ENCODE measurements at places on chromosomes 11 and 22. TPM values are rescaled to one million over a fixed set of nuclear protein-coding genes. Genes with fewer than 3 reads are reported as not detected.

- H3K36me3 ChIP-seq = peaks cover 33% of the 10 kb centered on the region
- H3K27ac ChIP-seq = peak overlapping the region; percentile 36
- H3K27me3 ChIP-seq = no peaks in the 10 kb centered on the region
- DNase-seq = no peak
- no peak overlapping the region for H3K4me3 ChIP-seq
These were observed 12.9 kb downstream of the CD59 start for GRCh38 chr11:33723238-33723881.

- H3K4me1 ChIP-seq = peaks cover 43% of the 10 kb centered on the region
- no peak overlapping the region for H3K4me3 ChIP-seq
- no peaks in the 10 kb centered on the region for H3K27me3 ChIP-seq
- peak; percentile 91 for DNase-seq
These were observed 113.1 kb upstream of the NNMT start for GRCh38 chr11:114183044-114183511.

DNA sequence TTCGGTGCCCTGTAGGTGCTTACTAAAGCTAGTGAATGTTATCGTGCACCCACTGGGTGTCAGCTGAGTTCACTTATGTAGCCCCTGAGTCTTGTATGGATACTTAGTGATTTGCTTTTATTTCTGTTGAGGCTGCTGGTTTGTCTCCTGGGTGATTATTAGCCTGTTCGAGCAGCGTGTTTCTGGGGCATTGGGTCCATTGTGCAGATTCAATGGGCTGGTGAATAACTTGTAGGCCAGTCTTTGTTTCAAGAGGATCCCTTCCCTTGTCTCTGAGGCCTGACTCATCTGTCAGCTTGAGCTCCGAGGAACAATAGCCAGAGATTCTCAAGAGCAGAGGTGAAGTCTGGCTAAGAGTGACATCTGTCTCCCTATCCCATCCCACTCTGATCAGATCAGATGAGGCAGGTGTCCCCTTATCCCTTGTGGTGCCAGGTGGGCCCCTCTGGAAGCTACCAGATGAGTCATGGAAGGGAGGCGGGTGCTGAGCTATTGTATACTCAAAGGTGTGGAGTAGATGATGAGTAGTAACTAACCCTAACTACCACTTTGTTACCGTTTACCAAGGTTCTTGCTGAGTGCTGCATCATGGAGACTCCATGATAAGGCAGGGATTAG is 3.7 kb downstream of the MIAT start:
- no peak for DNase-seq
- no peak overlapping the region for H3K27ac ChIP-seq
- peaks cover 8% of the 10 kb centered on the region for H3K4me1 ChIP-seq
- H3K36me3 ChIP-seq = no peaks in the 10 kb centered on the region

GRCh38 chr11:79439410-79439885 is 1.4 kb downstream of the TENM4 start:
- DNase-seq = no peak
- no peak overlapping the region for H3K27ac ChIP-seq
- H3K4me1 ChIP-seq = peaks cover 12% of the 10 kb centered on the region
- H3K36me3 ChIP-seq = no peaks in the 10 kb centered on the region

- no peaks in the 10 kb centered on the region for H3K27me3 ChIP-seq
- peak; percentile 45 for DNase-seq
- no peaks in the 10 kb centered on the region for H3K36me3 ChIP-seq
- no peak overlapping the region for H3K27ac ChIP-seq
- no peak overlapping the region for H3K4me3 ChIP-seq
These were observed 106.4 kb upstream of the ANO1 start for GRCh38 chr11:69971741-69972140.

GRCh38 chr11:38060920-38061319 is 1462.9 kb upstream of the RAG2 start:
- H3K27me3 ChIP-seq = no peaks in the 10 kb centered on the region
- no peak overlapping the region for H3K4me3 ChIP-seq
- H3K4me1 ChIP-seq = no peaks in the 10 kb centered on the region
- no peaks in the 10 kb centered on the region for H3K36me3 ChIP-seq

Gene DNAJB13
- not detected for total RNA-seq

DNA sequence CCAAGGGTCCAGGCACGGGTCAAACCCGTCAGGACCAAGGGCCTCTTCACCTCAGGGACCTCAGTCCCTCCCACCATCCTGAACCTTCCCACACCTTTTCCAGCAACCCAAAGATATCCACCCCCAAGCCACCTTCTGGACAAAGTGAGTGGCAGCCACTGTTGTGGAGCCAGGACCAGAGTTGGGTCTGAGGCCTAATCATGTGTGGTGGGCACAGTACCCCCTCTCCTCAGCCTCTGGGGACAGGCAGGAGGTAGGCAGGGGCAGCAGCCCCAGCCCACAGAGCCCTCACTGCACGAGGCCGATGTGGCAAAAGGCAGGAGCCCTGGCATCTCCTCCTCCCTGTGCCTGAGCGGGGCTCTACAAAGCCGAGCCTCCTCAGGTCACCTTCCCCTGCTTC is 2.5 kb downstream of the KCNJ11 start:
- no peaks in the 10 kb centered on the region for H3K4me1 ChIP-seq
- no peaks in the 10 kb centered on the region for H3K36me3 ChIP-seq
- H3K4me3 ChIP-seq = no peak overlapping the region
- no peaks in the 10 kb centered on the region for H3K27me3 ChIP-seq
- DNase-seq = no peak

Gene MMP13
- total RNA-seq = not detected

Gene ANO9
- 161 TPM for total RNA-seq

GRCh38 chr11:4095509-4096230 is 1.1 kb downstream of the RRM1 start:
- peaks cover 12% of the 10 kb centered on the region for H3K36me3 ChIP-seq
- no peak for DNase-seq
- peak overlapping the region; percentile 82 for H3K4me3 ChIP-seq

GRCh38 chr11:36069576-36070212 is 125.8 kb downstream of the LDLRAD3 start:
- H3K4me3 ChIP-seq = no peak overlapping the region
- no peak for DNase-seq
- no peak overlapping the region for H3K27ac ChIP-seq
- H3K36me3 ChIP-seq = no peaks in the 10 kb centered on the region
- no peaks in the 10 kb centered on the region for H3K27me3 ChIP-seq

DNA sequence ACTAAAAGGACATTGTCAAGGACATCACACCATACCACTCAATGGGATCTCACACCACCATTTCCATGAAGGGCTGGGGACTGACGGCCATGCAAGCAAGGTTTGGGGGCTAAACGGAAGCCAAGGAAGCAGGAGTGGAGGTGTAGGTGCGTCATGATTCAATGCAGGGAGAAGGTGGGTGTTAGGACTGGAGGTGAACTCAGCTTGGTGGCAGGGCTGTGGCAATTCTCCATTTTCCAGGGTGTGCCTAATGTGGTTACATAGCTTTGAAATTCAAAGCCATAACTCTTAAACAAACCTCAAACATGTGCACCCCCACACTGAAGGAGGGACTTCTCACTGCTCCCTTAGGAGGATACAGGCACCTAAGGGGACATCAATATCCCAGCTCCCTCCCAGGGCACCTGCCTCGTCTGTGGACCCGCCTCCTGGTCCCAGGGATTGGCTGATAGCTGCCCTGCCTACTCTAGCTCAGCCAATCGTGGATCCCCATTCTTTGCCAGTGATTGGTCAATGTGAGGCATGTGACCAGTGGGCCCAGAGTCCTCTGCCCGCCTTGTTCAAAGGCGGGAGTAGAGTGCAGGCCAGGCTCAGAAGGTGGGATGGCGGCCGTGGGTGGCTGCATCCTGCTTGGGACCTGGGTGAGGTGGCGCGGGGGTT is 64.6 kb downstream of the CTTN start:
- no peak for DNase-seq
- H3K4me3 ChIP-seq = no peak overlapping the region
- no peaks in the 10 kb centered on the region for H3K4me1 ChIP-seq
- H3K27ac ChIP-seq = no peak overlapping the region

- H3K4me3 ChIP-seq = no peak overlapping the region
- H3K27me3 ChIP-seq = no peaks in the 10 kb centered on the region
- H3K27ac ChIP-seq = no peak overlapping the region
- H3K4me1 ChIP-seq = no peaks in the 10 kb centered on the region
- DNase-seq = no peak
These were observed 32.1 kb downstream of the SNU13 start for GRCh38 chr22:41656556-41656955.

- H3K27ac ChIP-seq = no peak overlapping the region
- H3K4me1 ChIP-seq = no peaks in the 10 kb centered on the region
- DNase-seq = no peak
These were observed 70.4 kb downstream of the RRM1 start for GRCh38 chr11:4164884-4165590.
